Frontal cortex (tissue), 4 donors: ENCODE measurements at places on chromosomes 2 and 18. TPM values are rescaled to one million over a fixed set of nuclear protein-coding genes. Genes with fewer than 3 reads are reported as not detected.

Gene ACVR1C
- total RNA-seq = 5.7 TPM

Gene VWA3B
- total RNA-seq = under 0.01 TPM

Gene ABCG5
- total RNA-seq = not detected

Gene HOXD10
- total RNA-seq = not detected

Gene IL18R1
- total RNA-seq = 0.41 TPM

Gene SLC11A1
- total RNA-seq = 0.82 TPM

Gene DSG2
- 3.3 TPM for total RNA-seq

Gene HRH4
- not detected for total RNA-seq

Gene NEB
- total RNA-seq = 0.41 TPM

Gene DUSP2
- 4.5 TPM for total RNA-seq

Gene LRRC30
- total RNA-seq = not detected

Gene GAD1
- 80.7 TPM for total RNA-seq

Gene NT5DC4
- total RNA-seq = not detected

Gene TMEM17
- total RNA-seq = 4.9 TPM

Gene SEC11C
- 59.9 TPM for total RNA-seq

Gene DUSP19
- 14.7 TPM for total RNA-seq

Gene SPAG16
- total RNA-seq = 87.6 TPM

Gene PDCD1
- 0.41 TPM for total RNA-seq

Gene NEU2
- not detected for total RNA-seq

Gene GPR75
- total RNA-seq = 18.3 TPM

Gene RESP18
- 0.82 TPM for total RNA-seq

Gene CD207
- total RNA-seq = not detected

Gene UGT1A6
- total RNA-seq = not detected

Gene FOXI3
- total RNA-seq = 0.41 TPM

Gene TXNDC2
- not detected for total RNA-seq

Gene ERICH2
- not detected for total RNA-seq

Gene SERPINB12
- total RNA-seq = not detected

Gene ABCB11
- total RNA-seq = under 0.01 TPM

Gene RAB6C
- 0.41 TPM for total RNA-seq

Gene PLCD4
- total RNA-seq = 1.2 TPM

Gene ACSL3
- 250 TPM for total RNA-seq
